Kidney (tissue), 22 donors: ENCODE measurements at places on chromosomes 13 and 19.

DNA sequence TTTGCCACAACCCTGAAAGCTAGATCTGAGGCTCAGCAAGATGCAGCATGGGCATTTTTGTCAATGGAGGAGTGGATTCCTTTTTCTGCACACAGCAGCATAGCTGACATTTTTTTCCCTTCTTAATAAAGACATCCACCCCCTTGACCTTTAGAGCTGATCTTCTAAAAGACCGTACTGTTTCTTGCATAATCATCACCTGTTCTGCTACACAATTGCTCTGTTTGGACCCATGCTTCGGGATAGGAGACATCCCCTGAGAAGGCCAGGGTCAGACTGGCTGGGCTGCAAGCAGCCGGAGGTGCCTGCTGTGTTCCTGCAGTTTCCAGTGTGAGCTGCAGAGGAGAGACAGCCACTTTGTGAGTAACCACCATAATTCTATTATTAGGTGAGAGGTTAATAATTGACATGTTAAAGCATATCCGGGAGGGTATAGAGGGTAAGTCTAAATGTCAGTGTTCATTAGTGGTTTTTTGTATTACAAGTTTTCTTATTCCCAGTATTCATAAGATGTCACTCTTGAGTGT lies 108.5 kb upstream of the C1QTNF9B start:
- no peak for DNase-seq

DNA sequence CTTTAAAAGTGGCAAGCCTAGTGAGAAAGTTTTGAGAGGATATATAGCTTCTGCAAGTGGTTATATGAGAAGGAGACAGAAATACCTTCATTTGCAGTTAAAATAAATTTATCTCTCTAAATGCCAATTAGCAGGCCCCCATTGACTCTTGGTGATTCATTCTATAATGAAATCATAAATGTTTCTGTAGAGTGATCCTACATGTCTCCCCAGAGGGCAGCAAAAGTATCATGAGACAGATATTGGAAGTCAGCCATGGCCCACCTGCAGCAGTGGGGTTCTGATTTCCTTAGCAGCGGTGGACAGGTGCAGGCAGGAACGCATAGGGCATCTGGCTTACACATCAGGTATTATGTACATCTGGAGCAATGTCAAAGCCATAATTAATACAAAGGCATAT lies 385.4 kb upstream of the SLC10A2 start:
- DNase-seq: no peak

DNA sequence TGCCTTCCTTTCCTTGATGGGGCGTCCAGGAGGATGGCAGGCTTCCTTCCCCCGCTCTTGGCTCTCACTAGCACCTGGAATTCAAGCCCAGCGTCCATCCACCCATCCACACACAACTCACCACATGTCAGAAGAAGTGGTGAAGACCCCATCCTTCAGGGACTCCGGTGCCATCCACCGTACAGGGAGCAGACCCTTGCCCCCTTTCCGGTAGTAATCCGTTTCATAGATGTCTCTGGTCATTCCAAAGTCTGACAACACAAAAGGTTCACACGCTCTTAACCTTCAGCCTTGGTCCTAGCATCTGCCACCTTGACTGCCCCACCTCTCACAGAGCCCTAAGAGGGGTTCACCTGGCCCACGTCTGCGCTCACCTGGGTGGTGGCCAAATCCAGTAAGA lies 51.0 kb downstream of the ZNF557 start:
- DNase-seq: no peak

GRCh38 chr13:27352698-27353097 lies 71.7 kb upstream of the GTF3A start:
- no peak for DNase-seq

DNA sequence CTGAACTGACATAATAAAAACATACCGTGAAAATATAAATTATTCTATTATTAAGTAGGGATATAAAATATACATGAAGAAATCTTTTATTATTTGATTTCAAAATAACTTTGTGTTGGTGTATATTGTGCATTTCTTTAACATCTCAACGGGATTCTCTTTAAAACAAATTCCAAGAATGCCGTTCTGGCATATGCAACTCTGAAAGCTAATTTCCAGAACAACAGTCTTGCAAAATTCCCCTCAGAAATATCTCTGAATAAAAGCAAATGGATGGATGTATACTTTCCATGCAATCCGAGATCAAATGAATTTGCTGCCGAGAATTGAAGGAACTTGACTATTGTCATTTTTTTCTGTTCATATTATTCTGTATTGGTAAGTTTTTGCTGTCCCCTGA lies 1579.8 kb downstream of the PCDH9 start:
- no peak for DNase-seq

DNA sequence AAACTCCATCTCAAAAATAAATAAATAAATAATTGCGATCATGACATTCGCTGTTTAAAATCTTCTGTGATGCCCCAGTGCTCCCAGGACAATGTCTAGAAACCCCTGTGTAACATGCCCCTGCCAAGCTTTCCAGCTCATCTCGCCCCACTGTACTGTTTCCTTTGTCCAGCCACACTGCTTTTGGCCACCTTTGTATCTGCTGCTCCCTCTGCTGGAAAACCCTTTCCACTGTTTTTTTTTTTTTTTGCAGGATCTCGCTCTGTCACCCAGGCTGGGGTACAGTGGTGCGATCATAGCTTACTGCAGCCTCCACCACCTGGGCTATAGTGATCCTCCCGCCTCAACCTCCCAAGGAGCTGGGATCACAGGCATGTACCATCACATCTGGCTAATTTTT lies 7.5 kb downstream of the PLAUR start:
- no peak for DNase-seq

- DNase-seq: no peak
These were observed 289.7 kb downstream of the SLITRK6 start for GRCh38 chr13:85509512-85509911.

GRCh38 chr13:40588101-40588500 lies 78.3 kb downstream of the FOXO1 start:
- DNase-seq: no peak

GRCh38 chr13:45231722-45232121 lies 30.9 kb upstream of the KCTD4 start:
- DNase-seq: no peak

GRCh38 chr19:5993648-5994358 lies 15.9 kb upstream of the RANBP3 start:
- no peak for DNase-seq

DNA sequence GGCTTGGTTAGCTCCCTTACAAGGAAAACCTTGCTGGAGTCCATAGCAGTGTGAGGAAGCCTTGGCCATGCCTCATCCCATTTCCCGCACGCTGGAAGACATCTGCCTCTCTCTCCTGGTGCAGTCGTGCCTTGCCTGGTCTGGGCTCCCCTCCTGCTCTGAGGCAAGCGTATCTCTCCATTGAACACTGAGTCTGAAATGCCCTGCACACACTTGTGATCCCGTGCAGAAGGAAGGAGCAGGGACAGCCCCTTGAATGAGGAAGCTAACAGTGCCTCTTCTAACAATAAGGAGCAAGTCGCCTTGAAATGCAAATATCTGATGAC lies 407 bp upstream of the ZNF440 start:
- DNase-seq: no peak

DNA sequence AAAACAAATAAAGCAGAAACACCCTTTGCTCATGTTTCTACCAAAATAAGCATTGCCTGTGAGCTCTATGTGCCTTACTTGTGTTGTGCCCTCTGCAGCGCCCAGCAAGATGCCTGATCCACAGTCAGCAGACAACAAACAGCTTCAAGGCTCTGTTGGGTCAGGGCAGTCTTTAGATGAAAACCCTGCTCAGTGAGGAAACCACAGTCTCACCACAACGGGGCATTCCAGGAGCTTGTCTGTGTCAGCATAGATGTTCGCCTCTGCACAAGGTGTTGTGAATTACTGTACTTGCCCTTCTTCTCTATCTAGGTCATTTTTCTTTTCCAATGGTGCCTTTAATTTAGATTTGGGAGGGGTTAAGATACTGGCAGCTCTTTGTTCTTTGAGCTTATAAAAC lies 251.9 kb downstream of the COL4A1 start:
- DNase-seq: no peak

- DNase-seq: no peak
These were observed 27.3 kb upstream of the ZNF562 start for GRCh38 chr19:9702186-9702585.

- peak; percentile 53 for DNase-seq
These were observed 7.3 kb upstream of the SBK3 start for GRCh38 chr19:55552620-55553019.

GRCh38 chr19:39540333-39540673 lies 342 bp upstream of the EID2 start:
- no peak for DNase-seq

DNA sequence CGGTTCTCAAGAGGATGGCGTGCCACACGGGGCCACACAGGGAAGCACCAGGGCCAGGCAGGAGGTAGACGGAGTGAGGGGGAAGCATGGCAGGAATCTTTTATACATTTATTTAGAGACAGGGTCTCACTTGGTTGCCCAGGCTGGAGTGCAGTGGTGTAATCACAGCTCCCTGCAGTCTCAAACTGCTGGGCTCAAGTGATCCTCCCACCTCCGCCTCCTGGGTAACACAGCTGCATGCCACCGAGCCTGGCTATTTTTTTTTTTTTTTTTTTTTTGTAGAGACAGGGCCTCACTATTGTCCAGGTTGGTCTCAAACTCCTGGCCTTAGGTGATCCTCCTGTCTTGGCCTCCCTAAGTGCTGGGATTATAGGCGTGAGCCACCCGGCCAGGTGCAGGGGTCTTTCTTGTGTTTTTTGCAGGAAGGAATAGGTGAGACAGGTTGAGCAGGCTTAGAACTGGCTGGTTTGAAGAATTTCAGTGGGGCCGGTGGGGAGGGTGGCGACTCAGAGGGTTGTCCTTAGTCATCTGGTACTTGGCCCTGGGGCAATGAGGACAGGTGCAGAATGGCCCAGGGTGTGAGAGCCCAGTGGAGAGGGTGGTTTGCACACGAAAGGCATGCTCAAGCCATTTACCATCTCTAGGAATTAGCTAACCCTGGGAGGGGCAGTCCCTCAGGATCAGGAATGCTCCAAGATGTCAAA lies 7.6 kb downstream of the SSC5D start:
- no peak for DNase-seq

DNA sequence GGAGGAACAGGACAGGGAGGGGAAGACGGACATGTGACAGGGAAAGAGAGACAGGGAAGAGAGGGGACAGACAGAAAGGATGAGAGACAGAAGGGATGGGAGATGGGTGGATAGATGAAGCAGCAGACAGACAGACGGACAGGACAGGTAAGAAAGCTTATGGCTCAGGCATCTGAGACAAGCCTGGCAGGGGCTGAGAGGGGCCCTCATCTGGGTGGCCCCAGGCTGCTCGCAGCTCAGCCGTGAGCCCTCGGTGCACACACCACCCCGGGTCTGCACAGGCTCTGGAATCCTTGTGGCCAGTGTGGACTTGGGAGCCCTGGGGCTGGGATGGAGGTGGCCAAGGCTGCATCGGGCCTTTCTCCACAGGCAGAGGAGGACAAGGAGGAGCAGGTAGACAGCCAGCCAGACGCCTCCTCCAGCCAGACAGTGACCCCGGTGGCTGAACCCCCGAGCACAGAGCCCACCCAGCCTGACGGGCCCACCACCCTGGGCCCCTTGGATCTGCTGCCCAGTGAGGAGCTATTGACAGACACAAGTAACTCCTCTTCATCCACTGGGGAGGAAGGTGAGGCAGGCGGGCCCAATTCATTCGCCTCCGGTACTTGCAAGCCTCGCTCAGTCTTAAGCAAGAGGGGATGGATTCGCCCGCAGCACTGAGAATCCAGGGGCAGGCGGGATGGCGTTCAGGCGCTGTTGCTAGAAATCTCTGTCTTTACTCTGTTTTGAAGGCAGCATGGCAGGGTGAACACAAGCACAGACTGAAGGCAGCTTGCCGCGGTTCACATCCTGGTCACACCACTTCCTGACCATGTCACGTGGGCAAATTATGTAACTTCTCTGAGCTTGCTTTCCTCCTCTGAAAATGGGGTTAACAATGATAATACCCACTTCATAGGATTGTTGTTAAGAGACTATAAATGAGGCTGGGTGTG lies 14.0 kb downstream of the GRAMD1A start:
- peak; percentile 39 for DNase-seq

DNA sequence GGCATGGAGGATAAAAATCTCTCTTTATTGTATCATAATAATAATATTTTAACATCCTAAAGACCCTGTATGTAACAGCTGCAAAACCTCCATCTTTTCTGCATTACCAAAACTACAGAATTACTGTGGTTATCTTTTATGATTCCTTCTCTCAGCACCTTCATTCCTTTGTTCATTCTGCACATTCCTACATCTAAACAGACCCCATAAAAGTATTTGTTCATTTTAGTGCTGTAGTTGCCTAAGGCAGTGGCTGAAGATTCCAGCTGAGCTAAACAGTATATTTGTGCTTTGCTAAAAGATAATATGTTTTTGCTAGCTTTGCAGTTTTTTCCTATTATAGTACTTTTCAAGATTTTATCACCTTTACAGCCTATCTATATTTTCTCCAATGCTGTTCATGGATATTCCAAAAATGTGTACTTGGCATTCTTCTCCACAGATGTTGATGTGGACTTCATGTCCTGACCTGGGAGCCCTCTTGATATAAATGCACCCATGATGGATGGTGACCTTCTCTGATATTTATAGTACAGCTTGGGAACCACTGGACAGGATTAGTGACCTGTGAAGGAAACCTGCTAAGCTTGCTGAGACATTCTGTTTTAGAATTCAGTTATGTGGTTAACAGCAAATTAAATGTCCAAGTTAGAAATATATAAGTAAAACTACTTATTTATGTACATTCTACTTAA lies 2832.9 kb upstream of the PCDH20 start:
- DNase-seq: no peak

DNA sequence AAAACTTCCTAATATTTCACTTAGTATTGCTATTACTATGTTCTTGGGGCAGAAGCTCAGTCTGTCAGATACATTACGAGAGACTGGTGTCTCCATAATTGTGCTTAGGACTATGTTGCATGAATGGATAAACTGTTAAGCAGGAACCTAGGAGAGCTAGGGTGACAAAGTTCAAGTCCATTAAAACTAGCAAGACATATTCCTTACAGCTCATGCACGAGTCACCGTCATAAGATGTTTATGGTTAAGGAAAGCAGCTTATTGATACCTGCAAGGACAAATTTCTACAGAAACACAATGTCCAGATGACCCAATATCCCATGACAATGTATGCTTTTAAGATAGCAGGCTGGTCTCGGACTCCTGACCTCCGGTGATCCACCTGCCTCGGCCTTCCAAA lies 5.7 kb upstream of the ZNF813 start:
- no peak for DNase-seq

DNA sequence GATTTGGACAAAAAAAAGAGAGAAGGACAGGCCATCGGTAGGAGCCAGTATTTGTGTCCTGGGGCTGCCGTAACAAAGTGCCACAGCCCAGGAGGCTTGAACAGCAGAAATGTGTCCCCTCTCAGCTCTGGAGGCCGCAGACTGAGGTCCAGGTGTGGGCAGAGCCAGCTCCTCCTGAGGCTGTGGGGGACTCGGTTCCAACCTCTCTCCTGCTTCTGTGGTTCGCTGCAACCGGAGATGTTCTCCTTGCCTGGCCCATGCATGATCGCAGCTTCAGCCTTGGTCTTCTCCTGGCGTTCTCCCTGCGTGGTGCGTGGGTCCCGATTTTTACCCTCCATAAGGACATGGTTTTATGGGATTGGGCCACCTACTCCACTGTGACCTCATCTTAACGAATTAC lies 85.9 kb upstream of the SOX1 start:
- DNase-seq: no peak
